ENCODE measurements at places on chromosomes 13 and 19.
A peak's percentile ranks its signal among the peaks of the same experiment; 100 is the strongest.

GRCh38 chr19:28715157-28715556 is 497.8 kb downstream of the UQCRFS1 start:
- DNase-seq = no peak

DNA sequence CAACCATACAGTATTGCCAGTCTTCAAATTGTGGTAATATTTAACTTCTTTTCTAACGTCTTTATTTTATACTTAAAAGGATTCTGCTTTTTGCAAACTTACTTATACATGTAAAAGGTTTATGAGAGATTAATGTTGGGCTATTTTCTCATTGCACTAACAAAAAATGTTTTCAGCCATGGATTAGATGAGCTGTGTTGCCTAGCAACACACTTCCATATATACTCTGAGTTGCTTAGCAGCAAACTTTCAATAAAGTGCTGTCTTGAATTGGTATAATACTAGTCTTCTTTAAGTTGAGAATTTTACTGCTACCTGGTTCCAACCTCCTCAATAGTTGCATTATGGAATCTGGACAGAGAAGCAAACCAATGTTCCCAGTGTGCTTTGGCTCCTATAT is 777.4 kb upstream of the PCDH9 start:
- DNase-seq = no peak

GRCh38 chr19:49845414-49845813 is 5.5 kb upstream of the PTOV1 start:
- no peak for DNase-seq

DNA sequence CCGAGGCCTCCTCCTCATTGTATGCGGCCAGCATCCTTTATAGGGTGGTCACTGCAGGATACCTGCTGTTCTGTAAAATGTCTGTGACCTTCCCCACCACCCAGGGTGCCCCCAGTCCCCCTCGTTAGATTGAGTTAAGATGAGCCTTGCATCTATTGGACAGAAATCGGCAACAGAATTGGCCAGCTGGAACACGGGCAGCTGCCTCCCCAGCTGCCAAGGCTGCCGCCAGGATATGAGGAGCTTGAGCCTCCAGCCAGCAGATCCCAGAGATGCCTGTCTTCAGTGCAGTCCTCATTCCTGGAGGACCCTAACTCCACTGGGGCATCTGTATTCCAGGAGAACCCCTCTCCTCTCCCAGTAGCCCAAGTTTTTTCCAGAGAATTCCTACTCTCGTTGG is 463.0 kb downstream of the TSHZ3 start:
- DNase-seq = no peak

- no peak for DNase-seq
Observed at GRCh38 chr13:56558698-56559320, 581.9 kb upstream of the PRR20A start.

DNA sequence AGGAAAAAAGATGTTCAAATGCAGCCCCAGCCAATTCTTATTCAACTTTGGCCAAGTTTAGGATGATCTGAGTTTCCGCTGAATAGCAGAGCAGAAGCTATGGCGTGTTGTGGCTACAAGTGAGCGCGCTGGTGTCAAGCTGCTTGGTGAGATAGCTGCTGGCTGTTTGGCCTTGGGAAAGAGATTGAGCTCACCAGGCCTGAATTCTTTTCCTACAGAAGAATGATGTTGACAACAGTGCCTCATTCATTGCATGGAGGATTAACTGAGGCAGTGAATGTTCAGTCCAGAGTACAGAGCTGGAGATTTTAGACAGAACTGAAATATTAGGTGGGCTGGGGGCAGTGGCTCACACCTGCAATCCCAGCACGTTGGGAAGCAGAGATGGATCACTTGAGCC is 31.5 kb upstream of the MAP3K10 start:
- DNase-seq = no peak

GRCh38 chr13:99355267-99356011 is 48.2 kb upstream of the GPR183 start:
- no peak for DNase-seq

- DNase-seq = no peak
Observed at GRCh38 chr13:46951516-46951915, 54.7 kb upstream of the HTR2A start.

GRCh38 chr13:88802886-88803285 is 1131.7 kb downstream of the SLITRK5 start:
- no peak for DNase-seq

GRCh38 chr13:41994696-41995095 is 33.8 kb upstream of the VWA8 start:
- DNase-seq = no peak

GRCh38 chr19:39386557-39386956 is 4.3 kb downstream of the PAF1 start:
- DNase-seq = no peak

- DNase-seq = no peak
Observed at GRCh38 chr13:52345048-52345447, 60.9 kb downstream of the THSD1 start.

GRCh38 chr19:41610789-41611188 is 16.1 kb downstream of the CEACAM4 start:
- no peak for DNase-seq

DNA sequence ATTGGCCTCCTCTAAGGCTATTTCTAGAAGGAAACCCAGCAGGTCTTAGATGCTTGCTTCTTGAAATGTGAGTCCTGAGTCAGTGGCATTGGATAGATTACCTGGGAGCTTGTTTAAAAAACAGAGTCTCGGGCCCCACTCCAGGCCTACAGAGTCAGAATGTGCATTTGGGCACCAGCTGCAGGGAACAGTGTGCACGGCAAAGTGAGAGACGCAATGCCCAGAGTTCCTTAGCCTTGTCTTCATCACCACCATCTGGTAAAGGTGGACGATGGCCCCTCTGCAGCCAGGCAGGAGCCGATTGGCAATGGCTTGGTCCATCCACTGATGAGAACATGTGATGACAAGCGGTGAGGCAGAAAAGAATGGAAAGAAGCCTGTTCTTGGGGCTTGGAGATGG is 102.1 kb upstream of the TSC22D1 start:
- DNase-seq = no peak

GRCh38 chr13:77857531-77858209 is 61.0 kb downstream of the EDNRB start:
- DNase-seq = no peak

GRCh38 chr13:54841682-54842081 is 1813.1 kb downstream of the OLFM4 start:
- no peak for DNase-seq

- peak; percentile 69 for DNase-seq
Observed at GRCh38 chr19:17784201-17785008, 10.5 kb upstream of the B3GNT3 start.

DNA sequence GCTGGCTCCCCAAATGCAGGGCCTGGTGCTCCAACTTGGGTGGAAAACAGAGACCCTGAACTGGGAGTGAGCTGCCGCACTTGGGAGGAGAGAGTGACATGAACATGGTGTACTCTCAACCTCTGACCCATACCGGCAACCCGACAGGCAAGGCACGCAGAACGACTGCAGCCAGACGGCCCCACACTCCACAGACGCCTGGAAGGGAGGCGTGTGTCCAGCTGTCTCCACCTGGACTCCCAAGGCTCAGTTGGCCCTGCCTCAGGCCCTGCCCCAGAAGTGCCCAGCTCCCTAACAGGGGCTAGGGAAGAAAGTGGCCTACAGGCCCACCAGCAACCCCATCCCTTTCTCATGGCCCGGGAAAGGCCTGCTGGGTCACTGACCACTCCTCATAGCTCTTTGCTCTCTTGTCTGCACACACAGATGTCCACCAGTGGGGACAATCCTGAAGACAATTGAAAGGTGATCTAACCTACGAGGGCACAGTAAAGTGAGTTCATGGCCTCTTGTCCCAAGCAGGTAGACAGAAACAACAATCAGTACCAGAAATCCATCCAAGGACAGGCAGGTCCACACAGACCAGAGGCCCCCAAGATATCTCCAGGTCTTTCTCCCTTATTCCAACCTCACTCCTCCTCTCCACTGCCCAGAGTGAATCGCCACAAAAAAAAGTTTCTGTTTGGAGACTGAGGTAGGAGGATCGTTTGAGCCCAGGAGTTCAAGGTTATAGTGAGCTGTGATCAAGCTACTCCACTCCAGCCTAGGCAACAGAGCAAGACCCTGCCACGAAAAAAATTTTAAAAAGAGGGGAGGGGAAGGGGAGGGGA is 28.2 kb downstream of the ELL start:
- no peak for DNase-seq

GRCh38 chr19:4774136-4774535 is 17.4 kb upstream of the FEM1A start:
- no peak for DNase-seq

GRCh38 chr13:48317511-48318376 is 14.2 kb downstream of the RB1 start:
- no peak for DNase-seq

- DNase-seq = no peak
Observed at GRCh38 chr13:93280688-93281087, 54.1 kb downstream of the GPC6 start.

GRCh38 chr13:113001241-113002140 is 32.5 kb downstream of the MCF2L start:
- DNase-seq = no peak

- no peak for DNase-seq
Observed at GRCh38 chr13:69108486-69108885, 999.1 kb upstream of the ATXN8OS start.

Data from activated CD4-positive, alpha-beta T cell treated with anti-CD3 and anti-CD28 coated beads, Interleukin-2, amount 50 U/mL, for 24 hours (primary cell).